Tibial nerve (tissue), 4 donors: ENCODE measurements at places on chromosomes 16 and 17.
A peak's percentile ranks its signal among the peaks of the same experiment; 100 is the strongest.

DNA sequence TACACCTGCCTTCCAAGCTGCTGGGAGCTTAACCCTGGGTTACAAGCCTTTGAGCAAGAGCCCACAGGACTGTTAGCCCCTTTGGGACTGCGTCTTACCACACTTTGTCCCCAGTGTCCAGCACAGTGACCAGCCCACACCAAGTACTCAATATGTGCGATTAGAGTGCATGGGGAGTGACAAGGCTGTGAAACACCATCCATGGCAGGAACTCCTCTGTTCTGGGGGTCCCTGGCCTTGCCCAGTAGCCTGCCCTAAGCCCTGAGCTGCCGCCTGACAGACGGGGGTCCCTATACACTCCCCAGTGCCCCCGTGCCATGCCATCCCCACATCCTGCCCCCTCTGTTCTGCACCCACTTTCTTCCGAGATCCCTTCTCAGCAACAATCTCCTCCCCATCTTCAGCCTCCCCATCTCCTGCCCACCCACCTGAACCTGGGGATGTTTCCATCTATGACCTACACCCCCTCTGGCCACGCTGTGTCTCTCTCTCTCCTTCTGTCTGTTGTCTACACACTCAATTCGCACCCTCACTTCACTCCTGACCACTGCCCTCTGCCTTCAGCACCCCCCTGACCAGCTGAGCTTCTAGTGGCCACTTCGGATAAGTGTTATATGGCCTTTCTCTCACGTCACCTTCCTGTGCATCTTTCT, 112.9 kb upstream of the SMURF2 start:
- no peak for DNase-seq
- no peaks in the 10 kb centered on the region for H3K36me3 ChIP-seq
- peaks cover 27% of the 10 kb centered on the region for H3K4me1 ChIP-seq
- no peak overlapping the region for H3K27ac ChIP-seq
- no peaks in the 10 kb centered on the region for H3K27me3 ChIP-seq
- H3K4me3 ChIP-seq, result no peak overlapping the region

- peaks cover 32% of the 10 kb centered on the region for H3K27me3 ChIP-seq
- no peaks in the 10 kb centered on the region for H3K36me3 ChIP-seq
- no peak for DNase-seq
- no peaks in the 10 kb centered on the region for H3K4me1 ChIP-seq
These were observed 30.2 kb downstream of the TPSG1 start for GRCh38 chr16:1194665-1195392.

DNA sequence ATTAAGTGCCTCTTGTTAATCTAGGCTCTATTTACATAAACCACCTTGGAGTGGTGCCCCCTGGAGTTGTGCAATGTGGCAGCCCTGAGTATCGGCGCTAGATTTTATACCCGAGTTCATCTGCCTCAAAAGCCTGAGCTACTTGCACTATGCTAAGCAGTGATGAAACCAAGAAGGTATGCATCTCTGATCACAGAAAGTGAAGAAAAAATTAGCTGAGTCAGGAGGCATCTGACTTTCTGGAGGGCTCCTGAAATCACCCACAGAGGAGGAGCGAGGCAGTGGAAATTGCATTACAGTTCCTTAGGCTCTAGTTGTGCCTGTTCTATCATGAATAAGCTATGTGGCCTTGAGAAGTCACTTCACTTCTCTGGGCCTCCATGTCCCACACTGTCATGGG, 80.3 kb upstream of the PSMD7 start:
- no peak overlapping the region for H3K4me3 ChIP-seq
- no peak for DNase-seq
- no peaks in the 10 kb centered on the region for H3K36me3 ChIP-seq
- H3K27me3 ChIP-seq, result no peaks in the 10 kb centered on the region

GRCh38 chr16:12531937-12532336, 271.8 kb downstream of the CPPED1 start:
- H3K27me3 ChIP-seq, result no peaks in the 10 kb centered on the region
- no peaks in the 10 kb centered on the region for H3K4me1 ChIP-seq
- H3K36me3 ChIP-seq, result no peaks in the 10 kb centered on the region
- DNase-seq, result no peak
- H3K4me3 ChIP-seq, result no peak overlapping the region

GRCh38 chr16:50522324-50522723, 25.9 kb upstream of the NKD1 start:
- no peaks in the 10 kb centered on the region for H3K36me3 ChIP-seq
- H3K27me3 ChIP-seq, result no peaks in the 10 kb centered on the region
- no peak overlapping the region for H3K4me3 ChIP-seq
- no peak overlapping the region for H3K27ac ChIP-seq

DNA sequence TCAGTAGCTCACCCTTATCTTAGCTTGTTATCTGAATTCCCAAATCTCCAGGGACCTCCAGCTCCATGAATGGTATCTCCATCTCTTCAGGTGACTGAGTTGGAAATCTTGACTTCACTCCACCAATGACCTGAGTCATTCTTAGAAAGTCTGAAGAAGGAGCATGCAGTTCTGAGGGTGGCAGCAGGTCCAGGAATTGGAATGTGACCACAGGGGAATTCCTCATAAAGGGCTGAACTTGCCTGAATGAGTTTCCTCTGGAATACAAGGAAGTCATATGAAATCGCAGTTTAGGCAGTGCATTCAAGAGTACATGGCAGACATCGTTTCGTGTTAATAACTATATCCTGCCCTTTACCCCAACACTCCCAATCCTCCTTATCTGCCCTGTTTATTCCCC, 12.5 kb upstream of the PYY start:
- no peaks in the 10 kb centered on the region for H3K27me3 ChIP-seq
- H3K4me1 ChIP-seq, result no peaks in the 10 kb centered on the region
- H3K36me3 ChIP-seq, result no peaks in the 10 kb centered on the region
- no peak for DNase-seq
- H3K4me3 ChIP-seq, result no peak overlapping the region
- H3K27ac ChIP-seq, result no peak overlapping the region

DNA sequence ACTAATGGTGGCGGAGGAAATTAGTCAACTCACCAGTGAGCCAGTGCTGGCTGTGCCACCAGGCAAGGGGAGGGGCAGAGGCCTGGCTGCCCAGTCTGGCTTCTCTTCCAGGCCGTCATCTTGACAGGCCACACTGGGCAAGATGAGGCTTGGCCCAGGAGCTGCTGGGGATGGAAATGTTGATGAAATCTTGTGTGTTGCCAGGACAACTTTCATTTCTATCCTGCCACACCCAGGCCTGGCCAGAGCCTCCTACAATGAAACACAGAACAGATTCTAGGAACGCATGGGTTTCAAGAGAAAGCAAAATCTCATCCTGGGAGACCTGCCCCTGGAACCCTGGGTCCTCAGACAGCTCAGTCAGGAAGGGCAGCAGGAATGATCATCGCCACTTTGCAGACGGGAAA, 9.3 kb downstream of the HEXIM2 start:
- H3K27ac ChIP-seq, result peak overlapping the region; percentile 82
- peak overlapping the region; percentile 22 for H3K4me3 ChIP-seq
- peaks cover 36% of the 10 kb centered on the region for H3K4me1 ChIP-seq
- no peaks in the 10 kb centered on the region for H3K36me3 ChIP-seq

GRCh38 chr17:2510559-2510958, 1.1 kb downstream of the METTL16 start:
- no peaks in the 10 kb centered on the region for H3K36me3 ChIP-seq
- peak overlapping the region; percentile 53 for H3K4me3 ChIP-seq
- no peaks in the 10 kb centered on the region for H3K27me3 ChIP-seq
- no peak for DNase-seq
- no peaks in the 10 kb centered on the region for H3K4me1 ChIP-seq

- no peak for DNase-seq
- no peak overlapping the region for H3K4me3 ChIP-seq
- H3K27me3 ChIP-seq, result no peaks in the 10 kb centered on the region
- H3K4me1 ChIP-seq, result peaks cover 6% of the 10 kb centered on the region
- no peaks in the 10 kb centered on the region for H3K36me3 ChIP-seq
These were observed 110.5 kb downstream of the PMP22 start for GRCh38 chr17:15154618-15155017.
